ENCODE measurements at places on chromosomes 13 and 19.
A peak's percentile ranks its signal among the peaks of the same experiment; 100 is the strongest.

DNA sequence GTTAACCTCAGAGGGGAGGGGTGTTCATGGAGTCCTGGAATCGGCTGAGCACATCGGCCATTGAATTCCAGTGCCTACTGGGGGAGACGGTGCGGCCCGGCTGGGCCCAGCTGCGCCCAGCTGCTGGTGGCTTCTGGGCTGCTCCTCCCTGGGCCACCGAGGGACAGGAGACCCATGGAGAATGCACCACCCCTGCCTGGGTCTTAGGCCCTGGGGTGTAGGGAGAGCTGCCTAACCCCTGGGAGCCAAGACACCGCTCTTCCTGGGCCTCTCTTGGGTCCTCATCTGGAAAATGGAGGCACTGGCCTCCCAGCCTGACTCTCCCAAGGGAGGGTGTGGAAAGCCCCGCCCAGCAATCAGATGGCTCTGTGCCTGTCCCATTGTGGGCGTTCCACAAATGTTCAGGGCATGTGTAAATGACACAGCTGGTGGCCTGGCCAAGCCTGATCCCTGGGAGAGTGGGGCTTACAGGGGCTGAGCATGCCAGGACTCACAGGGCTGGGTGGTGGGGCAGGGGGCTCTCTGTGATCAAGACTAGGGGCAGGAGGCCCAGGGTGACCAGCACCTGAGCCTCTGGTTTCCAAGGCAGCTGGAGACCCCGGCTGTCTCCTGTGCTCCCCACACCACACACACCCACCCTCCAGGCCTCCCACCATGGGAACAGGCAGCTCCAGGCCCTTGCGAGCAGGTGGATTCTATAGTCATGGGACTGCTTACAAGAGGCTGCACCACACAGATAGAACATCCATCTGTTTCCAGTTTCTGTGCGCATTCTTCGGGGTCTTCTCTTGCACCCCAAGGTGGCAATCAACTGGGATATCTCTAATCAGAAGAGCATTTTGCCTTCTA lies 150.9 kb downstream of the URI1 start:
- DNase-seq, result no peak

DNA sequence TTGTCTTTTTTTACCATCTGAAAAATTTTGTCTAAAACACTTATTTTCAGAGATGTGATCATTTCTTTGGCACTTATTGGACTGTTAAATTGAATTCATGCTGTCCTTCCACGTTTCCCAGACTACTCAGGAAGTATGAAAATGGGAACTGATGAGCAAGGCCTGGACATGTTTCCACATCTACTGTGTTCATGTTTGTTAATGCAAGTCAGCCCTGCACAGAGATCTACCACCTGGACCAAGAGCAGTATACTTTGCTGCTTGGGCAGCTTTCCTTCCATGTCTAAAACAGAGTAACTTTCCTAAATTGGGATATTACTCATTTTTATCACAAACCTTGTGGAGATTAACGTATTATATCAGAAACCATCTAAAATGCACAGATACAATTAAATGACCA lies 687.4 kb downstream of the DIAPH3 start:
- no peak for DNase-seq

- no peak for DNase-seq
Observed at GRCh38 chr19:12015015-12015752, 20.3 kb downstream of the ZNF433 start.

- DNase-seq, result no peak
Observed at GRCh38 chr13:51759240-51759639, 44.7 kb downstream of the DHRS12 start.

DNA sequence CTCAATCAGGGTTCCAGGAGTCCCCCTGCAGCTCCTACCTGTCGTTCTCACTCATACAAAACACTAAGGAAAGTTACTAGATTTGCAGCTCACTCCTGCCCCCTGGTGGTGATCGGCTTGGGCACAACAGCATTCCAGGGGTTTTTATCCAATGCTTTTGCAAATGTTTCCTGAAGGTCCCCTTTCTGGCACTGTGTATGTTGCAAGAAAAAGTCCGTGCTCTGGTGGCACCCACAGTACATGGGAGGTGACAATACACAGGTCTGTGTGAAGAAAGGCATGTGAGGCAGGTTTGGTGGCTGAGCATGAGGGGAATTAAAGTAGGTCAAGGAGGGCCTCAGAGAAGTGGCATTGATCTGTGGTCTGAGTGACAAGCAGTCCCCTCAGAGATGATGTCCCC lies 8.6 kb upstream of the TYK2 start:
- DNase-seq, result no peak

DNA sequence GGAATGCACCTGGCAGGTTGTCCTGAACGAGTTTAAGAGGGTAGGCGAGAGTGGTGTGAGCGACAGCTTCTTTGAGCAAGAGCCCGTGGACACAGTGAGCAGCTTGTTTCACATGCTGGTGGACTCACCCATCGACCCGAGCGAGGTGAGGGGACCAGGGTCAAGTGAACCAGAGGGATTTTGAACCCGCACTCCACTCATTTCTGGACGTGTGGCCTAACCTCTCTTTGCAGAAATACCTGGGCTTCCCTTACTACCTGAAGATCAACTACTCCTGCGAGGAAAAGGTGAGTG lies 1.7 kb downstream of the CATSPERG start:
- no peak for DNase-seq

- no peak for DNase-seq
Observed at GRCh38 chr19:2170219-2170618, 6.5 kb downstream of the DOT1L start.

DNA sequence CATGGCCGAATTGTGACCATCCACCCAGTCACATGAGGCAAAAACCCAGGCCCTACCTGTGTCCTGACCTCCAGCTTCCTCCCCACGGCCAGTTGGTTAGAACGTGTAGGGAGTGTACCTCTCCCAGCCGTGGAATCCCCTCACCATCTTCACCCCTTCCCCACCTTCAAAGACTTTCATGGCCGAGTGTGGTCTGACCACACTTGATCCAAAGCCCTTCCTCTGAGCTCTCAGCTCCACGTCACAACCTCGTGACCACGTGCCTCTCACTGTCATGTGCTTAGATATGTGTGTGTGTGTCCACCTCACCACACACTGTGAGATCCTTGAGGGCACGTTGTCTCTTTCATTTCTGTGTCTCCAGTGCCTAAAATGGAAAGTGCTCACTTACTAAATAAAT lies 48.6 kb upstream of the UBE2L5 start:
- no peak for DNase-seq

DNA sequence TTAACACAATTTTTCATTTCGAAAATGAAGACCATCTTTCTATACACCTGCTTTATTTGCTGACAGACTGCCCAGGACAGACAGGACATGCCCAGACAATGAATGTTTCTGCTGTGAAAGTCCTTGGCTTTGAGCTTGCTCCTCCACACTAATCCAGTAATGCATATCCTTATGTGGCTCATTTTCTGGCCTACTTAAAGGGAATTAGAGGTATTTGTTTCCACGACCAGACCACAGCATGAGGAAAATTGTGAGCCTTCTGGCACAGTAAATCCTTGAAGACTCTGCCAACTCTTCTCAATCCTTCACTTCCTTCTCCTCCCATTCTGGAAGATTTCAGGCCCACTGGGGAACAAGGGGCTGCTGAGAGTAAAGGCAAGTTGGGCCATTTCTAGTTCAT lies 25.7 kb downstream of the CCDC70 start:
- peak; percentile 50 for DNase-seq

- no peak for DNase-seq
Observed at GRCh38 chr19:9078651-9079050, 8.2 kb upstream of the OR1M1 start.

DNA sequence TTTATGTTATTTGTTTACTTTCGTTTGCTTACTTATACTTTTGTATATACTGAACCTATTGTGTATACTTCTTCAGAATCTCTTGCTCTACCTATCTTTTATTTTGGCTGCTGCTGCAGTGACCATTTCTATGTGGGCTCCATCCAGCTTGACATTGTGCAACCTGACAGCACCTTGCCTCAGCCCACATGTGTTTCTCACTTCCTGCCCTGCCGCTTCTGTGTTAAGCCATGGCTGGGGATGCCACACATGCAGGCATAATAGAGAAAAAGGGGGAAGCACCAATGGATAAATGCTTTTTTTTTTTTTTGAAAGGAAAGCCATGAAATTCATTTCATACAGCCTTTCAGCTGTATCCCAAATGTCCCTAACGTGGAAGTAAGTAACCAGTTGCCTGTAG lies 147.6 kb downstream of the RBM26 start:
- DNase-seq, result no peak

- DNase-seq, result no peak
Observed at GRCh38 chr19:34818270-34818669, 45.3 kb upstream of the ZNF599 start.

- DNase-seq, result no peak
Observed at GRCh38 chr13:20489185-20489820, 36.4 kb downstream of the CRYL1 start.

DNA sequence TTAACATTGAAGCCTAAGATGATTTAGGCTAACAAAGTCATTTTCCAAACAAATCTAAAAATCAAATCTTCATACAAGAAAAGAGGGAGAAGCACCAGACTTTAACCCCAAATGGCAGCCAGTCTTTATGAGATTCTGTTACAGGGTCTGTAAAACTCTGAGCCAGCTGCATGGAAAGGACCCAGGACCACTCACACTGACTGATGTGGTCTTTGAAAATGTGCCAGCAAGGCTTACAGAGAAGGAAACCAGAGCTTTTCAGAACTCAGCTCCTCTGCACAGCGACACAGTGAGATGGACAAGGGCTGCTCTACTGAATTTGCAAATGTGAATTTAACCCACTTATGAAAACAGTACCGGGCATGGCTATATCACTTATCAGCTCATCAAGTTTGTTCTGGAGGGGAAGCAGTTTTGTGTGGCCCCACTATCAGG lies 98.8 kb upstream of the SERP2 start:
- no peak for DNase-seq

DNA sequence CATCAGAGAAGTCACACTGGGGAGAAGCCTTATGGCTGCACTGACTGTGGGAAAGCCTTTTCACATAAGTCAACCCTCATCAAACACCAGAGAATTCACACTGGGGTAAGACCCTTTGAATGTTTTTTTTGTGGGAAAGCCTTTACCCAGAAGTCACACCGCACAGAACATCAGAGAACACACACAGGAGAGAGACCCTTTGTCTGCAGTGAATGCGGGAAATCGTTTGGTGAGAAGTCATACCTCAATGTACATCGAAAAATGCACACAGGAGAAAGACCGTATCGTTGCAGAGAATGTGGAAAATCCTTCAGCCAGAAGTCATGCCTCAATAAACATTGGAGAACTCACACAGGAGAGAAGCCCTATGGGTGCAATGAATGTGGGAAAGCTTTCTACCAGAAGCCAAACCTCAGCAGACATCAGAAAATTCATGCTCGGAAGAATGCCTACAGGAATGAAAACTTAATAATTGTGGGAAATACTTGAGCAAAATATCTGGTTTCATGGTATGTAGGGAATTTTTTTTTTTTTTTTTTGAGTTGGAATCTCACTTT lies 30.7 kb downstream of the ZNF793 start:
- no peak for DNase-seq

DNA sequence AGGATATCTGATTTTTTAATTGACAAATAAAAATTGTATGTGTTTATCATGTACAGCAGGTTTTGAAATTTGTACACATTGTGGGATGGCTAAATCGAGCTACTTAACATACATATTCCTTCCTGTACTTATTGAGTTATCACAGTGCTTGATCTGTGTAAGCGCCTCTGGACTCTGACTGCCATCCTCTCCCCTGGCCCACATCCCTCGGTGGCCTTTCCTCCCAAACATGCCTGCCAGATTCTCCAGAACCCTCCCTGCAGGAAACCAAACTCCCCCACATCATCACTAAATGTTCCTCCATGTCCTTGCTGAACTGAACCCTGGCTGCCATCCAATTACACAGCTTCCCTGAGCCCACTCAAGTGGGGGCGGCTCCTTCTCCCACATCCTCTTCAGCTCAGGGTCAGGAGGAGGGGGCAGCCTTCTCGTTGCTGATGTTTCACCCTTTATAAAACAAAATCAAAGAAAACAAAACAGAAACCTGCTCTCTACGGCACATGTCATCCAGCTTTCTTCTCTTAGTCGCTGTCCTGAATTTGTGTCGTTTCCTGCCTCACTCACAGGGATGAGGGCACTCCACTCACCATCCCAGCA lies 97.1 kb upstream of the SPATA13 start:
- no peak for DNase-seq

- DNase-seq, result no peak
Observed at GRCh38 chr13:24995225-24995804, 100.6 kb upstream of the PABPC3 start.
